AG08395 (cell line): ENCODE measurements at places on chromosomes 12 and 14.
A peak's percentile ranks its signal among the peaks of the same experiment; 100 is the strongest.

GRCh38 chr12:117985182-117985581 is 16.4 kb upstream of the KSR2 start:
- no peak for DNase-seq

GRCh38 chr14:62117010-62117750 is 355.0 kb downstream of the SNAPC1 start:
- DNase-seq = peak; percentile 16

- no peak for DNase-seq
Measured at GRCh38 chr12:51891843-51892242, 3.9 kb downstream of the ANKRD33 start.

DNA sequence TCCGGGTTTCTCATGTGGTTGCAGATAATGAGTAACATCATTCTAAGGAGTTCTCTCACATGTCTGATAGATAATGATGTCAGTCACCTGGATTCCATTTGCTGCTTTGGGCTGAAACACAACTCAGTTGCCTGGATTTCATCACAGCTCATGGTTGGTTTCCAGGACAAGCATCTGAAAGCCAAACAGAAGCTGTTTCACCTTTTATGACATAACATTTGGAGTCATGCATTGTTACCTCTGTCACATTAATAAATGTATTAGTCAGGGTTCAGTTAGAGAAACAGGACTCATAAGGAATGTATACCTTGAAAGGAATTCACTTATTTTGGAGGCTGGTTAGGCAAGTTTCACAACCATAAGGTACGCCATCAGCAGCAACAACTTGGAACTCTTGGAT is 251.9 kb upstream of the ATXN7L3B start:
- DNase-seq = no peak

DNA sequence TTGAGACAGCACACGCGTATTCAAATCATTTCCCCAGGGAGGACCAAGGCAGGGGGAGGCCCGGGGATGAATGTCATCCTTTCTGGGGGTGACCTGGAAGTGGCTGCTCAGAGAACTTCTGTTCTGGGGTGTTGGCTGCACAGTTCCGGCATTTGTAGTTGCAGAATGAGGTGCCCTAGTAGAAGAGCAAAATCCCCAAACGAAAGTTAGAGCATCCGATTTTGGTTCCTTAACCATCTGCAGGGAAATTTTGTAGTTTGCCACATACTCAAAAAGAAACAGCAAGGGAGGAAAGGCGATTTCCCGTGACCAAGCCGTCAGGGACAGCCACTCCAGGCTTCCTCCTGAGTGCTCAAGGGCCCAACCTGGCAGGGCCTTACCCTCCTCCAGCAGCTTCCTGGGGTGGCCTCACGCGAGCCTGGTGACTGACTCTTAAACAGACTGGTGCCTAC is 13.0 kb upstream of the TRAF3 start:
- no peak for DNase-seq

GRCh38 chr14:43449291-43449690 is 1057.8 kb downstream of the FSCB start:
- no peak for DNase-seq

DNA sequence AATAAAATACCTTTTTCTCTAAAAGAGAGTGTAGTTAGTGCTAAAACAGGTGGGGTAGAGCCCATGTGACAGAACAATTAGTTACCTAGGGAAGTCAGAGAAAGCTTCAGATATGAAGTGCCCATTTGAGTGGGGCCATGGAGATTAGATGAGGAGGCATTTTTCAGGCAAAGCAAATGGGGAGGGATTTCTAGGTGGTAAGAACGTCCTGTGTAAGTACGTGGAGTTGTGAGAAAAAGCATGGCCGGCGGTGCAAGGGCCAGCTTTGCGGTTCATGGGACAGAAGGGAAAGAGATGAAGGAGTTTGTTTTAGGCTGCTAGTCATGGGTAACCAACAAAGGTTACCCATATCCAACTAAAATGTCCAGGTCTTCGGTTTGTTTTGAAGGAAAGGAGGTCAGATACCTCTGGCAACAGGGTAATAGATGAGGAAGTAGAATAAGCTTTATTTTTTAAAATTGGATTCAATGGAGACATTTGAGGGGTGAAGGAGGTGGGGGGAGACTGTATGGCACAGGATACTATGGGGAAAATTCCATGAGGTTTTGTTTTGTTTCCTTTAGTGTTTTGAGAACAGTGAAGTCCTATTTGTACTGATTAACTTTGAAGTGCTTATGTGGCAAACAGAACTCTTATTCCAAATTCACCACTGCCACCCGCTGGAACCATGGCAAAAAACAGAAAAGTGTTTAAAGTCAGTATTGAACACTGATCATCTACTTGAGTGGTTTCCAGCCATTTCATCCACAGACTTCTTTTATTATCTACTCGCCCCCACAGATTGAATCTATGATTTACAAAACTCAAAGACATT is 10.0 kb upstream of the SNRPF start:
- peak; percentile 32 for DNase-seq

DNA sequence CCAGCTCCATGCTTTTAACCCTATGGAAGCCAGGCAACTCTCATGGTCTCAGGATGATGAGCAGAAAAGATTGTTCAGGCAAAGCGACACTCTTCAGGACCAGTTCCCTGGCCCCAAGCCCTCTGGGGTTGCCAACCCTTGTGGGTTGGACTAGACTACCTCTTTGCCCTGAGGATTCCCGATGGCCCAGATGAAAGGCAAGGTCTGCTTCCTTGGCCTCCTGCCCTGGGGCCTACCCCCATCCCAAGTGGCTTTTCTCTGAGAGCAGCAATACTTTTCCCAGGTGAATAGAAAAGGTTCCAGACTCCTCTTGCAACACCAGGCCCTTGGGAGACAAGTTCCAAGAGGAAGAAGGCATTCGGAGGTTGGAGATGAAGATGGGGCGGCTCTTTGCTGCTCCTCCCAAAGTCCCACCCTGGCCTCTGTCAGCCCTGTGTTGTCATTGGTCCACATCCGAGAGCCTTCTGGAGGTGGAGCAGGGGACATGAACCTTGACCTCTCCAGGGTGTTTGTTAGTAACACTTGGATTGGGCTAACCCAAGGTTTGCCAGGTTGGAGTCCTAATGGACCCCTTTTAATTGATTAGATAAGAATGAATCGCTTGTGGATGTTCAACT is 131.1 kb downstream of the GCH1 start:
- no peak for DNase-seq
